ENCODE measurements at places on chromosomes 7 and 10.

GRCh38 chr10:75137533-75138438 is 26.3 kb downstream of the SAMD8 start:
- peak; percentile 66 for DNase-seq

DNA sequence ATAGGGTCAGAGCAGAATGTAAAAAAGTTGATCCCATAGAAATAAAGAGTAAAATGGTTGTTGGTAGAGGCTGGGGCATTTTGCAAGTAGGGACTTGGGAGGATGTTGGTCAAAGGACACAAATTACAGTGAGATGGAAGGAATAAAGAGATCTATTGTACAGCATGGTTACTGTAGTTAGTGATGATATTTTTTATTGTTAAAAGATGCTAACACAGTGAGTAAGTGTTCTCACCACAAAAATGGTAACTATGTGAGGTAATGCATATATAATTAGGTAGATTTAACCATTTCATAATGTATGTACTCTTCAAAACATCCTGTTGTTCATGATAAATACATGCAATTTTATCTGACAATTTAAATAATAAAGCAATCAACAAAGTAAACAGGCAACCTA is 280.7 kb upstream of the MAGI2 start:
- DNase-seq, result no peak

DNA sequence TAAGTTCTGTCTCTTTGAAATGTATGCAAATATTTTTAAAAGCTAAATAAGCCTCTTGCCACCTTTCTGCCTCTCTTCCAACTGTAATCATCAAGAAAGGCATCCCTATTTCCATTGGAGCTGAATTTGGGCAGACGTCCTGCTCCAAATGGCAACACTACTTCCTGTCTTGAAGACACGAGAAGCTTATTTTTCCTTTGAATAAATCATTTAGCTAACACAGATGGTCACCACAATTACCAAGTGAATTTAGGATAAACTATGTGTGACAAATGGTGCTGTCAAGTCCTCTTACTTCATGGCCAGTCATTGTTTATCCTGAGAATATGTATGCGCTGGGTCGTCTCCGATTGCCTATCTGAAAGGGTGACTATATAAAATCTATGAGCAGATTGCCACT is 268.0 kb downstream of the ANKRD7 start:
- DNase-seq, result no peak

- peak; percentile 75 for DNase-seq
Measured at GRCh38 chr10:123287594-123288247, 133.5 kb downstream of the BUB3 start.

DNA sequence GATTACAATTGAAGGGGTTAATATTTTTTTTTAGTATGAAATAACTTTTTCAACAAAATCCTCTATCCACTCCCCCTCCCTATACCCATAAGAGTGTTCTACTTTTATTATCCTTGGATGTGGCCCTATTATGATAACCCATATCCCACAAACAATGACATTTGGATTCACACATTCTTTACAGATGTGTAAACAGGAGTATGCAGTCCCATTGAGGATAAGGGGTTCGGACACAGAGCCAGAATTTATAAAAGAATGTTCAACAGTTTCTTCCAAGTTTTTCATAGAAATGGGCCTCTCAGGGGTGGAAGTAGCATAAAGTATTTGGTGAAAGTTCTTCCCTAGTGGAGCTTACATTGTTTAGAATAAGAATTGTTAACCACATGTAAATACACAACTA is 16.1 kb upstream of the PCLO start:
- no peak for DNase-seq

DNA sequence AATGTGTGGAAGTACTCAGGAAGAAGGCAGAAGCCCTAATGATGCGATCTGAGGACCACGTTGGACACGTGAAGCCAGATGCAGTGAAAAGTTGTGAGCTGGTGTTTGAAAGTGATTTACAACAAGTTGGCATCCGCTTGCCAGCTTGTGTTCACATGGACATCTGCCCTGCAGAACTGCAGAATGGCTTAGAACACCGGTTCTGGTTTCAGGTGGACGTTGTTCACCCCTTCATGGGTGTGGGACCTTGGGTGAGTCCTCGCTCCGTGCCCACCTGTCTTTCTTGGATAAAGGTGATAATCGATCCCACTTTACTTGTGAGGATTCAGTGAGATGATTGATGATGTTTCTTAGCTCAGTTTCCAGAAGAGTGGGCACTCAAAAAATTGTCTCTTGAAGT is 53.8 kb downstream of the CAMK1D start:
- DNase-seq, result no peak
